Activated CD4-positive, alpha-beta T cell treated with anti-CD3 and anti-CD28 coated beads for 36 hours (primary cell): ENCODE measurements at places on chromosomes 4 and X. TPM values are rescaled to one million over a fixed set of nuclear protein-coding genes. Genes with fewer than 3 reads are reported as not detected.

The FAAH2 gene
- total RNA-seq, result 4.9 TPM

The CXCL1 gene
- total RNA-seq, result not detected

The VCX3A gene
- not detected for total RNA-seq

The MTMR8 gene
- total RNA-seq, result 3.4 TPM

The INTS12 gene
- 20.2 TPM for total RNA-seq

The EDA gene
- total RNA-seq, result 0.73 TPM

The PPEF2 gene
- total RNA-seq, result 0.14 TPM

The PCDH11X gene
- not detected for total RNA-seq

The CYTL1 gene
- not detected for total RNA-seq

The TAF7L gene
- not detected for total RNA-seq

The MUC7 gene
- total RNA-seq, result not detected

The FOXO4 gene
- 9.5 TPM for total RNA-seq

The DIPK2B gene
- total RNA-seq, result 0.07 TPM

The TIGD2 gene
- 2.1 TPM for total RNA-seq

The PF4V1 gene
- total RNA-seq, result not detected
